Pons (tissue), 1 donor: ENCODE measurements at places on chromosomes 3 and 15.

DNA sequence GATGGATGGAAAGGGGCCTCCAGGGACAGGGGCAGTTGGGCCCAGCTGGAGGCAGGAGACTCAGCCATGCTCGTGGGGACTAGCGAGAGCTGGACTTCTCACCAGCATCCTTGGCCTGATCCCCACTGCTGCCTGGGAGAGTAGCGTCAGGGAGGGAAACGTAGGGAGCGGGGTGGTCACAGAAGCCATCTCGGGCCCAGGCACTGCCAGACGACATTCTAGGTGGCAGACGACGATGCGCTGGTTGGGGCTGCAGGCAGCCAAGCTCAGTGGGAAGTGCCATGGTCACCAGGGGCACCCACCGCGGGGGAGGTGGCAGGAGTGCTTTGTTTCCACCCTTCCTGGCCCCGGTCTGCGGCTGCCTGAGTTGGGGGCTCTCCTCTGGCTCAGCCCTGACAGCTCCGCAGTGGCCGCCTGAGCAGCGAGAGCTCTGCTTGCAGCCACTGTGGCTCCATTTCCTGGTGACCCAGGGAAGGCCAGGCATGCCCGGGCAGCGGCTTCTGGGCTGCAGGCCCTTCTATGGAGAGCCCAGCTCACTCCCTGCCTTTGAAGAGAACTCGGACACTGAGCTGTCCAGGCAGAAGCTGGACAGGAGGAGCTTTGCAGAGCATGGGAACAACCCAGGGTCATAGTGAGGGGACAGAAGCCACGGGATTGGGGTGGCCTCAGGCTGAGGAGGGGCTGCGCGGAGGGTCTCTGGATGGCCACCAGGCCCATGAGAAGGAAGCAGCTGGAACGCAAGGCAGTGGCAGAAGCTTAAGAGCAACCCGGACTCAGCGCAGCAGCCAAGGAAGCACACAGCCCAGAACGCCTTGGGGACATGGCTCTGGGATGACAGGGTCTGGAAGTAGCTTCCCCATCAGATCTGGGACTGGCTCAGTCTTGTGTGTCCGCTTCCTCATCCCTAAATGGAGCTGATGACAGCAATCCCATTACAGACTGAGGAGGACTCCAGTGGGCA is 30.8 kb downstream of the KLHL25 start:
- DNase-seq: no peak

- no peak for DNase-seq
These were observed 4.7 kb downstream of the CEP152 start for GRCh38 chr15:48806151-48806550.

- DNase-seq: no peak
These were observed 9.4 kb downstream of the BCL6 start for GRCh38 chr3:187735837-187736236.

GRCh38 chr3:123018683-123019082 is 8.9 kb downstream of the SEMA5B start:
- DNase-seq: no peak

- DNase-seq: peak; percentile 68
These were observed 4.3 kb downstream of the BTBD1 start for GRCh38 chr15:83062768-83063180.

DNA sequence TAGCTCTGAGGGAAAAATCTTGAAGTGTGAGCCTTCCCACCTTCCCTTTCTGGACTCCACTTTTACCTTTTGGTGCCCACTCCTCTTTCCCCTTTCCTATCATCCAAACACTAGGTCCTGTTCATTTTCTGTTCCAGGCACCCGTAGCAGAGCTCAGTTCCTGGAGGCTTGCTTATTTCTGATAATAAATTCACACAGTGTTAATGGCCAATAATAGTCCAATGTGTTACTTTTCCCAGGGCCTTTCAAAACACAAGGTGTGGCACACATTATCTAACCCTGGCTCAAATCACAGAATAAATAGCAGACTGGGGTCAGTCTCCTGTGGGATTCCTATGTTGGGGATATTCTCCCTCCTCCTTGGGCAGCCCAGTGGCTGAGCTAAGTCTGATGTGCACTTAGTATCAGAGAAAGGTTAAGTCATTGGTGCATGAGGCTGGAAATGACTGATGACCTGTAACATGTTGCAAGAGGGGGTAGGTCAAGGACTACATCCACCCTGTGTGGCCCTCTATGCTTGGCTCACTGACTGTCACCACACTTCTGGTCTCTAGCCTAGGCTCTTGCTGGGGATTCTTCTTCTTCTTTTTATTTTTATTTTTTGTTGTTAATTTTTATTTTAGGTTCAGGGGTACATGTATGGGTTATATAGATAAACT is 43.7 kb upstream of the ROPN1 start:
- DNase-seq: no peak

- DNase-seq: no peak
These were observed at the start of gene RARRES1 for GRCh38 chr3:158731938-158732855. RARRES1 (minus strand) TSS chr3:158732457; CDS start chr3:158732415, 42 bp downstream.

DNA sequence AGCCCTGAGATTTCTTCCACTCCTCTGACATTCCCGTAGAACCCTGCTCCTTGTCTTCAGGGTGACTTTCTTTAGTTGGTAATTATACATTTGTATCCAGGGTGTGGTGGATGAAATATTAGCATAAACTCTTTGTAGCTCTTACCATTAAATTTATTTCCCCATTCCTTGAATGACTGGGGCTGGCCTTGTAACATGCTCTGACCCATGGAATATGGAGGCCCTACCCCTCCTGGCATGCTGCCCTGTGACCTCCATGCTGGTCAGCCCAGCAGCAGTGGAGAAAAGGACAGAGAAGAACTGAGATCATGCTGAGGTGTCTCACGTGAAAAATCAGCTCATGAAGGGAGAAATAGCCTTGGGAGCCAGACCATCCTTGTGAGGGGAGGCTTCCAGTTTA is 96.1 kb upstream of the PROK2 start:
- DNase-seq: no peak

GRCh38 chr15:53884441-53884840 is 93.8 kb upstream of the UNC13C start:
- DNase-seq: no peak

DNA sequence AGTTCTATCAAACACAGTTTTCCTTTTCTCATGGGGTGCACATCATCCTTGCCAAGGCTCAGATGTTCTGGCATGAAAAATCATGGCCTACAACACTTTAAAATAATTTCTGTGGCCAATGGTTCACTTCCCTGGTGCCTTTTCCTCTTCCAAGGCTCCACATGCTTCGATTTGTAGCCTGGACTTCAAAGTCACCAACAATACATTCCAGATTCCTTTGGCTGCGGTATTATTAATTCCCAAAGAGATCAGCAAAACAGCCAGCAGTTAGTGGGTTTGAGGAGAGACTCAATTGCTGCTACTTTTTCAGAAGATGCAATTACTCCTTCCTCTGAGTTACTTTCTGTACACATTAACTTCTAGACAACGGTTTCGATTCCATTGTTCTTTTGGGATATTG is 80.3 kb upstream of the CCDC80 start:
- DNase-seq: no peak

DNA sequence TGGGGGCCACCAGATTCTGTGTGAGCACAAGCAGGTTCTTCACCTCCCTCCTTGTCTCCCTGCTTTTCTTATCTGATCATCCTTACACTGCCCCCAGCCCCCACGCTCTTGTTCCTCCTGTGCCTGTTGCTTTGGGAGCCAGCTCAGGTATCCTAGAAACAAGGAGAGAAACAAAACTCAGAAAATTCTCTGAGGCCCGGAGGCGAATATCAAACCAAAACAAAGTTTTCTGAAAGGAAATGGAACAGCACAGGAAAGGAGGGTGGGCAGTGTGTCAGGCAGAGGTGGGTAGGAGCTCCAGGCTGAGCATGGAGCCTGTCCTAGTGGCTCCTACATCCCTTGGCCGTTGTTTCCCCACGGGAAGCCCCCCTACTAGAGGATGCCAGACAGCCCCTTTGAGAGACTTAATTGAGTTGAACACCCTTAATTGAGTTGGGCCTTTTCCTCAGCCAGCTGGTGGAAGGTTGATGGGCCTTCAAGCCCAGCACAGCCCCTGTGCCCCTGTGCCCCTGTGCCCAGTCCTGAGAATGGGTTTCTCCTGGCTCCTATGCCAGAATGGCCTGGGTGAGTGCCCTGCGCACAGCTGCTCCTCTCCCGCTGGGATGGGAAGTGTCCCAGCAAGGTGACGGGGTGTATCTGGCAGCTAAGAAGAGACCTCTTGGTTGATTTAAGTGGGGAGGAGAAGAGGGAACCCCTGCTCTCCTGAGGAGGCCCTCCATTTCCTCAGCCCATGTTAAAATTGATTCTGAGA is 22.8 kb upstream of the JMJD7 start:
- no peak for DNase-seq

- no peak for DNase-seq
These were observed 39.9 kb downstream of the OIP5 start for GRCh38 chr15:41292521-41292920.

DNA sequence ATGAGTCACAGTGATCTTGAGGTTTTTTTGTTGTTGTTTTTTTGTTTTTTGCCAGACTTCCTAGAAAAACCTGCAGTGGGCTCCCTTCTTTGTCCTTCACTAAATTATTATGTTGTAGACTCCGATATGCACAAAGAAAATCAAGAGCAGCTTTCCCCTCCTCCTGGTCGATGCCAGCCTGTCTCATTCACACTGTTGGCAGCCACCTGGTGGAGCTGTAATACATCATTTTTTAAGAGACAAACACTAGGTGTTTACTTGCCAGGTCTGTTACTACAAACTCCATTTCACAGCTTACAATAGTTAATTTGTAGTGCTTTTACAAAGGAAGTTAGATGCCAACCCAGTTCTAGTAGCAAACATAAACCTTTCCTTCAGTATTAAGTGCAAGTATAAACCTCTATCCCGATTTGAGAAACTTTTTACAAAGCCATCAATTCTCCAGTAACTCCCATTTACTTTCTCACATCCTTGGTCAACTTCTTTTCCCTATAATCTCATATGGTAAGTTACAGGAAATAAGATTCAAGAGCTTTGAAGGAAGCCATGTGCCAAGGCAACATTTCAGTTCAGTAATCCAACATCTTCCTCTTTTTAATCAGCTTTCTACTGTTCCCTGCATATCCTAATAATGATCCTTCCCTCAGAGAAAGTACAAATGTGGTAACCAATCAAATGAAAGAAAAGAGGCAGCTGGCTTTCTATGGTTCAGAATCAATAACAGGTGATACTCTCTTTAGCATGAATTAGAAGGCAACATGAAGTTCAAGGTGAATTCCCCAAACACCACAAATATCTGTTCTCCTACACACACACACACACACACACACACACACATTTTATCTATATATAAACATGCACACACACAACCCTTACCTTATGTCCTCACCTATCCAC is 14.0 kb downstream of the AAGAB start:
- peak; percentile 7 for DNase-seq

DNA sequence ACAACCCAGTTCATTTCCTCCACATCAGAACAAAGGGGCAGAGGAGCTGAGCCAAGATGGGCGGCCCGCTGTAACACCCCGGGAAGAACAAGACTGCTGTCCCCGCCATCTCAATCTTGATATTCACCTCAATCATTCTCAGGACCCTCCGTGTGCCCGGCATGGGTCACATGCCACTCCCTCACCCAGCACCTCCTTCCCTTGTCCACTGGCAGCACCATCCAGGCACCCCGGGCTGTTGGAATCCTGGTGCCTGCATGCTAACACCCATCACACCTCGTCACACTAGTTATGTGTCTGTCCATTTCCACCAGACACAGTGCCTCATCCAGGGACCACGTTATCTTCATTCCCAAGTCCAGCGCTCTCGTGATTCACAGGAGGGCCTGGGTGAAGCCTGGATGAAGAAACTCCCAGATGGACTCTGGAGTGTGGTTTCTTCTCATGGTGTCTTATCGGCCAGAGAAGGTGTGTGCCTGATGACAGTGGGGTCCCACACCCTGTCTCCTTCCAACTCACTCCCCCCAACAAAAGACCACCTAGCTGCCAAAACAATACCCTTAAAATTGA is 16.7 kb downstream of the MEGF11 start:
- DNase-seq: no peak

DNA sequence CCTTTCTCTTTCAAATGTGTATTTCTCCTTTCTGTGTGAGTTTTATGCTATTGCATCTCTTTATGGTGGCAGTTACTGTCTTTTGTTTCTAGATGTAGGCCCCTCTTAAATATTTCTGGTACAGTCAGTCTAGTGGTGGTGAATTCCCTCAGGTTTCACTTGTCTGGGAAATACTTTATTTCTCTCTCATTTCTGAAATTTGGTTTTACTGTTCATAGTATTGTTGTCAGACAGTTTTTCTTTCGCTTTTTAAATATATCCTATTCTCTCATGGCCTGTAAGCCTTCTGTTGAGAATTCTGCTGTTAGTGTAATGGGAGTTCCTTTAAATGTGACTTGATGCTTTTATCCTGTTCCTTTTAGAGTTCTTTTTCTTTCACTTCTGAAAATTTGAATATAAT is 874.0 kb downstream of the PLOD2 start:
- DNase-seq: no peak

DNA sequence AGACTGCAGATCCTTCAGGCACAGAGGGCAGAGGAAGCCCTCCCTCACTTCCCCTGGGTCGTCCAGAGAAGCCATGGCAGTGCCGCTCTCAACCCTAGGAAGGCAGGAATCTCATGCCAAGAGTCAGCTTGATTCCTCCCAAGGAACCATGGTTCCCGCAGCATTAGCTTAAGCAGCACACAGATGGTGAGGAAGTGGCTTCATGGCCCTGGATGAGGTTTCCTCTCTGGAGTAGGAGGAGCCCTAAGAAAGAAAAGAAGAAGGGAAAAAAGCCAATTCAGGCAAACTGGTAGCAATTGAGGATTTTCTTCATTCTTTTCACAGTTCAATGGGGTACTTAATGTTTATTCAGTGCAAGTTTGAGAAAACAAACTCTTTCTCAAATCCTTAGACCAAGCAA is 2.9 kb downstream of the RBSN start:
- peak; percentile 45 for DNase-seq

DNA sequence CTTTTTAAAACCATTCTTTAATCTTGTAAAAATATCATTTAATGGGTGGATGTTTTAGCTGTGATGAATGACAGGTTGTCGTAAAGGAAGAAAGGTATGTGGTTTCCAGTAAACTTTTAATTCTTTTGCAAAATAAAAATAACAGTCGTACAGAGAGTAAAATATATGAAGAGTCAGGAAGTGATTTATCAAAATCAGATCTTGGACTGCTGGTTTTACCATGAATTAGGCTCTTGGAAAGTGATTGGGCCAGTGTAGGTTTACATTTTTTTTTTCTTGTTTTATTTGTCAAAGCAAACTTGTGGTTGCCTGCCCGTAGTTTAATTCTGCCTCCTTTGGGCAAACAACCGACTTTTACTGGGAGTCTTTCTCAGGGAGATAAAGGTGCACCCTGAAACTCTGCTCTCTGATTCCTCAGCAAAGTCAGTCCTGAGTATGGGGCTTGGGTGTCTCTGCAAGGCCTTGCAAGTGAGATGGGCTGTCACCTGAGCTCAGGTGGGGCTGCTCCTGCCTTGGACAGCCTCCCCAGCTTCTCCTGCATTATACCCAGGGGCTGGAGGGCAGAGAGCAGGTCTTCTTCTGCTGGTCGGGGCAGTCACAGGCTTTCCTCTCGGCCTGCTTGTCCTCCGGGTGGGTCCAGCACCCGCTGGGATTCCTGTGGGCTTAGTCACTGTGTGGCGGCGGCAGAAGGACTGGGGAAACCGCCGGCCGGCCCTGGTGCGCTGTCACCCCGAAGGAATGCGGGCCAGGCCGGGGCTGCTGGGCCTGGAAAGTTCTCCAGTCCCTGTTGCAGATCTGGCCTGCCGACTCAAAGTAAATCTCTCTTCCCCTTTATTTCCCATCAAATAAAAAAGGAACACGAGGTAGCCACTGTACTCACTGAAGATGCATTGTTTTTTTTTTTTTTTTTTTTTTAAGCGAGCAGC is 79.0 kb downstream of the IGF1R start:
- DNase-seq: no peak

GRCh38 chr3:140522653-140523380 is 155.0 kb upstream of the TRIM42 start:
- DNase-seq: no peak
